ENCODE measurements at places on chromosomes 13 and 19. TPM values are rescaled to one million over a fixed set of nuclear protein-coding genes. Genes with fewer than 3 reads are reported as not detected.
A peak's percentile ranks its signal among the peaks of the same experiment; 100 is the strongest.

- no peak for DNase-seq
- no peaks in the 10 kb centered on the region for H3K4me1 ChIP-seq
- no peaks in the 10 kb centered on the region for H3K36me3 ChIP-seq
- H3K4me3 ChIP-seq: no peak overlapping the region
These were observed 6.0 kb upstream of the AMER2 start for GRCh38 chr13:25178070-25178469.

DNA sequence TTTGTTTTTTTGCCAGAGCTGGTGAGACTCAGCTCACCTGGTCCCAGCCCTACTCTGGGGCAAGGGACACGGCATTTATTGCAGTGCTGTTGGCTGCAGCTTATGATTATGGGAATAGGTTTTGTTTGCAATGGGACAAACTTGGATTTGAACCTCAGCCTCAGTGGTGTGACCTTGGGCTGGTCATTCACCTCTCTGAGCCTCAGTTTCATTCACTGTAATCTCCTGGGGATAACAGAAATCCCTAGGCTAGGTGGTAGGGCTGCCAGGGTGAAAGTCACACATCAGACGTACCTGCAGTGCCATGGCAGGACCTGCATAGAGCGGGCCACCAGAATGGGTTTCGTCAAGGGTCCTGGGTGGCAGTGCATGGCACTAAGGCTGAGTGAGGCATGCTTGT, 73.7 kb upstream of the MEDAG start:
- H3K4me3 ChIP-seq: no peak overlapping the region
- peaks cover 4% of the 10 kb centered on the region for H3K27me3 ChIP-seq
- no peak overlapping the region for H3K27ac ChIP-seq

- peaks cover 2% of the 10 kb centered on the region for H3K27me3 ChIP-seq
- no peak overlapping the region for H3K27ac ChIP-seq
- H3K4me3 ChIP-seq: no peak overlapping the region
- no peaks in the 10 kb centered on the region for H3K36me3 ChIP-seq
- no peaks in the 10 kb centered on the region for H3K4me1 ChIP-seq
- DNase-seq: no peak
These were observed 21.7 kb upstream of the TFDP1 start for GRCh38 chr13:113562844-113563243.

DNA sequence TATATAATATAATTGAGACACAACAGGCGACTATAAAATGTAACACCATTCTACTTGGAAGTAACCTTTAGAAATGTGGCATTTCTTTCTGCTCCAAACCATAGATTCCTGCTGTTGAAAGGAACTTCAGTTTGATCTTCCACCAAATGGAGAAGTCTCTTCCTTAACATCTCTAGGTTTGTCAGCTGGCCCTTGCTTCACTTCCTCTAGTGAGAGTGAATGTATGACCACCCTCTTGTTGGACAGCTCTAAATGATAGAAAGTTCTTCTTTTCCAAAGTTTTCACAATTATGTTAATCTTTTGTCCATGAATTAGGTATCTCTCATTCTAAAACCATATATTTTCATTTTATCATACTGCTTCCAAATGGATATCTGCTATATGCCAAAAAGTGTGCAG, 13.8 kb upstream of the COG6 start:
- H3K36me3 ChIP-seq: no peaks in the 10 kb centered on the region
- DNase-seq: no peak
- H3K27ac ChIP-seq: no peak overlapping the region
- no peak overlapping the region for H3K4me3 ChIP-seq
- no peaks in the 10 kb centered on the region for H3K4me1 ChIP-seq

GRCh38 chr19:16579381-16579780, 7.2 kb upstream of the SLC35E1 start:
- H3K27me3 ChIP-seq: no peaks in the 10 kb centered on the region
- H3K4me1 ChIP-seq: peaks cover 45% of the 10 kb centered on the region
- no peak overlapping the region for H3K4me3 ChIP-seq
- peaks cover 20% of the 10 kb centered on the region for H3K36me3 ChIP-seq
- DNase-seq: no peak

DNA sequence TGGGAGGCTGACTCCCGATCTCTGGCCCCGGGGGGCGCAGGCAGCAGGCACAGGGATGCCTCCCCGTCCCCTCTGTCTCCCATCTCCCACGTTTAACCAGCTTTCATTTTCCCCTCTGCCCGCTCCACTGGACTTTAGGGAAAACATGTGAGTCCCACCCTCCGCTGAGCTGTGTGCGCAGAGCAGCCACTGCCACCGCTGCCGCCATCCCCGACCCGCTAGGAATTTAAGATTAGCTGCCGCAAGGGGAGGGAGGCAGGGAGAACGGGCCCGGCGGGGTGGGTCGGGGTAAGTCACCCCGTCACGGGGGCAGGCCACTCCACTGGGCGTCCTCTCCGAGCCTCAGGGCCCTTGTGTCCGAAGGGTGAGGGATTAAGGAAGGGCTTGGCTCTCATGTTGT, 15.5 kb downstream of the KCNN1 start:
- H3K4me1 ChIP-seq: peaks cover 3% of the 10 kb centered on the region
- H3K27me3 ChIP-seq: peaks cover 15% of the 10 kb centered on the region
- no peak for DNase-seq
- no peak overlapping the region for H3K27ac ChIP-seq
- no peak overlapping the region for H3K4me3 ChIP-seq
- no peaks in the 10 kb centered on the region for H3K36me3 ChIP-seq

DNA sequence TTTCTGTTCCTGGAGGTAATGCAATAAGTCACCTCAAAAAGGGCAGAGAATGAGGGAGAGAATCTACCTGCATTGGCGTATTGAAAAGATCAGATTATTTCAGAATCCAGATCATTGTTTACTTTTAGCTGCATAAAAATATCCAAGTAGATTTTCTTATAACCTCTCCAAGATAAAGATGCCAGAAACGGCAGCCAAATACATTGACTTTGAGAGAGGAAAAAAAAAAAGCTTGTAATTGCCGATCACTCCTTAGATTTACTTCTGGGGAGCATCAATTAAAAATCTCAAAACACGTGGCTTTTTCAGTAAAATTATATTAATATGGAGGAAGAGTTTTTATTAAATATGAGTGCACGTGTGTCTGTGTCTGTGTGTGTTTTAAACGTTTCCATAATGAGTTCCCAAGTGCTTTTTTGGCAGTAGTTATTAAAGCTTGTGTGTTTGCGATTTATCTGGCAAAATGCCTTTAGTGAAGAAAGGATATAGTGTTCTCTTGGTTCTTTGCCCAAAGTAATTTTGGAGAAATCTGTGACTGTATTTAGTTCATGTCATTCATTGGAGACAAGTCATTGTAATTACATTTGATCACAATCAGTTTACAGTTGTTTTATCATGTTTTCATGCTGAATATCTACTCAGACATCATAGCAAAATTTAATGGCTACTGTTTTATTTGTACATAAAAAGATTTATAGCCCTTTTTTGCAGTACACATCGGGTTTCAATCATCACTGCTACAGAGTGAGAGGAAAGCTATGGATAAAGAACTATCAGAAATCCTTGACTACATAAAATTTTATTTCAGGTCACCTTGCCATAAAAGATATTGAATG, 176.1 kb downstream of the TM9SF2 start:
- DNase-seq: no peak
- no peak overlapping the region for H3K27ac ChIP-seq
- H3K4me3 ChIP-seq: no peak overlapping the region
- no peaks in the 10 kb centered on the region for H3K4me1 ChIP-seq

GRCh38 chr19:8158411-8159074, 9.2 kb upstream of the FBN3 start:
- H3K4me1 ChIP-seq: peaks cover 4% of the 10 kb centered on the region
- no peak overlapping the region for H3K27ac ChIP-seq

DNA sequence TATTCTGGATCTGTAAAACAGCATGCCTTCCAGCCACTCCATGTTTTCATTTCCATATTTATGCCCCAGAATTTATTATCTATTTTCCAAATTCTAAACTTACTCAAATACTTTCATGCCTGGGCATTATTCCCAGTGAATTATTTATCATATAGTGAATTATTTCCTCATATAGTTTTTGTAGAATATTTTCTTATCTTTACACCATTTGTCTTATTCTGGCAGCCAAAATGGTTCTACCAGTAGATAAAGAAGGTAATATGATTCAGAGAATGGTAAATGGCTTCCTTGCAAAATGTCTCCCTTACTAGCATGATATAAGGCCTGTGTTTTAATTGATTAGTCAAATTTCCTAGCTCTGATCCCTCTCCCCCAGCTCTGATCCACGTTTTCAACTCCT, 305.8 kb downstream of the SPRY2 start:
- no peaks in the 10 kb centered on the region for H3K4me1 ChIP-seq
- no peak overlapping the region for H3K4me3 ChIP-seq
- DNase-seq: no peak
- no peak overlapping the region for H3K27ac ChIP-seq

GRCh38 chr19:53989600-53990533, 1.6 kb upstream of the CACNG6 start:
- H3K27me3 ChIP-seq: peaks cover 27% of the 10 kb centered on the region
- no peaks in the 10 kb centered on the region for H3K36me3 ChIP-seq
- H3K4me3 ChIP-seq: no peak overlapping the region
- H3K27ac ChIP-seq: no peak overlapping the region
- H3K4me1 ChIP-seq: no peaks in the 10 kb centered on the region

DNA sequence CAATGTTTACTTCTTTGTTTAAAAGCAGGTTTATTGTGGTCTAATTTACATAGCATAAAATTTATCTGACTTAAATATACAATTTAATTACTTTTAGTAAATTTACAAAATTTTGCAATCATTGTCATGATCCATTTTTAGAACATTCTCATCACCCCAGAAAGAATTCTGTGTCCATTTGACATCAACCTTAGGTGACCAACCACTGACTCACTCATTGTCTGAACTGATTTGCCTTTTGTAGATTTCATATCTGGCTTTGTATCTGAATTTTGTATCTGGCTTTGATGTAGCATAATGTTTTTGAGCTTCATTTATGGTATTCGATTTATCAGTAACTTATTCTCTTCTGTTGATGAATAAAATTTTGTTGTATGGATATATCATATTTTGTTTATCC, 40.4 kb downstream of the EDNRB start:
- H3K27ac ChIP-seq: no peak overlapping the region
- no peaks in the 10 kb centered on the region for H3K36me3 ChIP-seq
- H3K4me3 ChIP-seq: no peak overlapping the region
- DNase-seq: no peak

DNA sequence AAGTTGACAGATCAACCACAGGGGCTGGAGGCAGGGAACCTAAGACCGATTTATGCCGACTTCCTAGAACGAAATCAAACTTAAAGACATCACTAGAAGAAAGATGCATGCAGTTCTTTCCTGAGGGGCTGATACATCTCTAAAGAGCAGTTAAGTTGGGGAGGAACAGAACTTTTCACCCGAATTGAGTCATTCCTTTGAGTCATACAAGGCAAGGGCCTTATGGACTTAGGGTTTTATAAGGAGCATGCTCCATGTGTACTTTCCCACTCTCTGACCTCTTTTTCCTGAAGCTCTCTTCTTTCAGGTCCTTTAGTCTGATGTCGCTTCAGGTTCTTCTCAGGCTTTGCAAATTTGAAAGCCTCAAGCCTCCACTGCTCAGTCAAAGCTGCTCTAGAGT, 7.9 kb upstream of the FBXL3 start:
- H3K27ac ChIP-seq: no peak overlapping the region
- DNase-seq: no peak
- no peak overlapping the region for H3K4me3 ChIP-seq
- H3K4me1 ChIP-seq: peaks cover 2% of the 10 kb centered on the region
- peaks cover 2% of the 10 kb centered on the region for H3K36me3 ChIP-seq

DNA sequence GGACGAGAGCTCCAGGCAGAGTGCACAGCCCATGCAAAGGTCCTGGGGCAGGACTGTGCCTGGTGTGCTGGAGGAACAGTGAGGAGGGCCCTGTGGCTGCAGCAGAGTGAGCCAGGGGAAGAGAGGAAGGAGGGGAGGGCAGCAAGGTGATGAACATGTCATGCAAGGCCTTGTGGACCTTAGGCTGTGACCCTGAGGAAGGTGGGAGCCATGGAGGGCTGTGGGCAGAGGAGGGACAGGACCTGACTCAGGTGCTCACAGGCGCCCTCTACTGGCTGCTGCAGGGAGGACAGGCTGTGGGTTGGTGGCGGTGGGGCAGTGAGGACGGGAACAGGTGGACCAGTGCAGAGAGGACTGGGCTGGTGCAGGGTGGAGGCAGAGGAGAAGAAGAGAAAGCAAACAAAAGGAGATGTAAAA, 170.3 kb downstream of the PTPRS start:
- peaks cover 8% of the 10 kb centered on the region for H3K27me3 ChIP-seq
- H3K36me3 ChIP-seq: no peaks in the 10 kb centered on the region
- DNase-seq: peak; percentile 59

DNA sequence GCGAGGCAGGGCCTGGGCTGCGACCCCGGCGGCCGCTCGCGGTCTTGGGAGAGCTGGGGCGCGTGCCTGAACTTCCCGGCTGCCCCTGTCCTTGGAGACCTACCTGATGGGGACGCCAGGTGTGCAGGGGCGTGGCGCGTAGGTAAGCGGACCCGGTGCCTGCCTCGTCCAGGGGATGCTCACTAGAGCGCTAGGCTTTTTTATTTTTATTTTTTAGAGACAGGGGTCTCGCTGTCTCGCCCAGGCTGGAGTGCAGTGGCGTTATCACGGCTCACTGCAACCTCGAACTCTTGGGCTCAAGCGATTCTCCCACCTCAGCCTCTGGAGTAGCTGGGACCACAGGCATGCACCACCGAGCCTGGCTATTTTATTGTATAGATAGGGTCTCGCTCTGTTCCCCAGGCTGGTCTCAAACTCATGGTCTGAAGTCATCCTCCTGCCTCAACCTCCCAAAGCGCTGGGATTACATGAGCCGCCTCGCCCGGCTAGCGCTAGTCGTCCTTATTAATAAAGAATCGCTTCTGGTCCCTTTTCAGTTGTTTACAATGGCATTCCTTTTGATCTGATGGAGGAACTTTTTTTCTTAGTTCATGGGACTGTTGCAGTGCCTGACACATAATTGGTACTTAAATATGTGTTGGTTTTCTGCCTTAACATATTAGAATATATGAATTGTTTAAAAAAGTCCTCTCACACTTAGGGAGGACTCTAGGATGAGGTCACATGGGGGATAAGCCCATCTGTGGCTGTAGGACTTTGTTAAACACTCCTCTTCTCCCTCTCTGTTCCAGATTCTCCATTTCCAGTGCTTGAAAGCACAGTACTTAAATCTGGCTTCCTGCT, 812 bp downstream of the DPY19L3 start:
- peak overlapping the region; percentile 82 for H3K4me3 ChIP-seq
- peaks cover 20% of the 10 kb centered on the region for H3K4me1 ChIP-seq
- no peak for DNase-seq
- peak overlapping the region; percentile 90 for H3K27ac ChIP-seq
- H3K36me3 ChIP-seq: peaks cover 10% of the 10 kb centered on the region

- no peak overlapping the region for H3K4me3 ChIP-seq
- H3K27ac ChIP-seq: no peak overlapping the region
- H3K36me3 ChIP-seq: no peaks in the 10 kb centered on the region
- H3K27me3 ChIP-seq: peaks cover 6% of the 10 kb centered on the region
These were observed 9.9 kb downstream of the STOML3 start for GRCh38 chr13:38980750-38981078.

GRCh38 chr19:3707868-3708206, 347 bp upstream of the TJP3 start:
- no peak overlapping the region for H3K4me3 ChIP-seq
- H3K27me3 ChIP-seq: peaks cover 5% of the 10 kb centered on the region
- peaks cover 3% of the 10 kb centered on the region for H3K4me1 ChIP-seq
- DNase-seq: no peak

GRCh38 chr19:12723641-12724426, at the start of gene TNPO2:
Gene TNPO2, minus strand, starts transcription at chr19:12723932. Its CDS starts 2,955 bp downstream, at chr19:12720977.
- H3K36me3 ChIP-seq: peaks cover 27% of the 10 kb centered on the region
- H3K27ac ChIP-seq: peak within 1 kb of the TSS; percentile 93
- peak within 1 kb of the TSS; percentile 86 for H3K4me3 ChIP-seq
- no peaks in the 10 kb centered on the region for H3K27me3 ChIP-seq

Gene CCNA1
- 0.50 TPM for total RNA-seq

Gene ZNF497
- total RNA-seq: 1.4 TPM

Gene CEACAM8
- not detected for total RNA-seq

Gene ZNF766
- 23.3 TPM for total RNA-seq

Gene ZNF583
- total RNA-seq: 5.8 TPM

Gene SLC27A5
- 10.2 TPM for total RNA-seq

Gene MBD3
- 76.2 TPM for total RNA-seq
